Stimulated activated CD8-positive, alpha-beta memory T cell treated with anti-CD3 and anti-CD28 coated beads, Interleukin-7, amount 100 ng/mL, for 24 hours (primary cell): ENCODE measurements at places on chromosomes 11 and 22.

DNA sequence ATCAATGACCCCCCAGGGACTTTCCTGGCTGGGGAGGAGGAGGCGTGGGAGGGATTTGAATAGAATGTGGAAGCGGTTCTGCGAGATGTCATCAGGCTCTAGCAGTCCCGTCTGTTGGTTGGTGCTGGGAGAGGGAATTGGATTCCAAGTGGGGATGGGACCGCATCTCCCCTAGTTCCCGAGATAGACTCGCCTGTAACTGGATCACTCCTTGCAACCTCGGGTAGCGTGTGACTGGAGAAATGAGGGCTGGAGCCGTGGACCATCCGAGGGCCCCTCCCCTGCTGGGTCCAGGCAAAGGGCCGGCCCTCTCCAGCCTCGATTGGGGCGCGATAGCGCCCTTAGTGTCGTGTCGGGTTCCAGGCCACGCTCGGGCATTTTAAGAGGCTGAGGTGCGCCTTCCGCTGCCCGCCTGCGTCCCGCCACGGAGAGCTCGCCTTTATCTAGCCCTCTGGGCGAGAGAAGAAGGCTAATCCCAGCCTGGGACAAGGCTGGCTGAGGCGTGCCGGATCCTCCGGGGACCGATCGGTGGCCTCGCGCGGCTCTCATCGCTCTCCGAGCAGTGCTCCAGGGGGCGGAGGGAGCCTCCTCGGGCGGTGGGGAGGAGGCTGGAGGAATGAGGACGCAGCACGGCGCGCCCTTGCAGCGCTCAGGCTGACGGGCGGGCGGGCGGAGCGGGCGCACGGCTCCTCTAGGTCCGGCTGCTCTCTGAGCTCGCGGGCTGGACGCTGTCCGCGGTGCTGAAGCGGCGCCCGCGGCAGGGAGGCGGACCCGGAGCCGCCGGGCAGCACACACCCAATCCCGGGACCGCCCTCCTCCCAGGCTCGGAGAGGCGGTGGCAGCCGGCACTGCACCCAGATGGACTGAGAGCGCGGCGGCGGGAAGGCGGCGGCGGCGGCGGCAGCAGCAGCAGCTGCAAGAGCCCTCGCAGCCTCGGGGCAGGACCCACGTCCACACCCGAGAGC is 107.8 kb downstream of the OSBP2 start:
- DNase-seq, result peak; percentile 32

DNA sequence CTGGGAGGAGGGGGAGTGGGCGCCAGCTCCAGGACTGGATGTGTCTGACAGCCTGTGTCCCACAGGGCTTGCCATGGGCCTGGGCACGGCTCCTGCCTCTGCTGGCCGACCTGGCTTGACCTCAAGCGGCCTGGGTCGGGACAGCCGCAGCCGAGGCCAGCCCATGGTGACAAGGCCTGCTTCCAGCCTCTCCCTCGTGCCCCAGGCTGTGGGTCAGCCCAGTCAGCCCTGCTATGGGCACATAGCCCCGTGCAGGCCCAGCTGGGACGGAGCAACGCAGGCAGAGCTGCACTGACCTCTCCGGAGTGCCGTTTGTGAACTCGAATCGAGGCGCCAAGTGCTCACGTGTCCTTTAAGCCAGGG is 17.9 kb downstream of the OSBPL5 start:
- DNase-seq, result no peak

DNA sequence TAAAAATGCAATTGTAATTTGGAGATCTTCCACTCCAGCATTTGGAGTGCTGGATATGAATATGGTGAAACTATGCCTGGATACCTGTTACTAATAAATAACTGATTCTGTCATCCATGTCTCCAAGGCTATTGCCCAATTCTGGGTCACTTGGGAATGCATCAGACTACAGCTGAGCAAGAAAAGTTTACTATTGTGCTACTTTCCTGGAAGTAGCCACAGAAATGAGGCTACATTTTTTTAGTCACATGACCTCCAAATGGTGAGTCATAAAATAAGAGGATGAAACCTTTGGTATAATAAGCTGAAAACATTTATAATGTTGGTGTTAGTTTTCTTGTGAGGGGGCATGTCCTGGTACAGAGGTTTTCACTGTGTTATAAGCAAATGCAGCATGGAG is 44.4 kb downstream of the DCDC1 start:
- DNase-seq, result no peak

DNA sequence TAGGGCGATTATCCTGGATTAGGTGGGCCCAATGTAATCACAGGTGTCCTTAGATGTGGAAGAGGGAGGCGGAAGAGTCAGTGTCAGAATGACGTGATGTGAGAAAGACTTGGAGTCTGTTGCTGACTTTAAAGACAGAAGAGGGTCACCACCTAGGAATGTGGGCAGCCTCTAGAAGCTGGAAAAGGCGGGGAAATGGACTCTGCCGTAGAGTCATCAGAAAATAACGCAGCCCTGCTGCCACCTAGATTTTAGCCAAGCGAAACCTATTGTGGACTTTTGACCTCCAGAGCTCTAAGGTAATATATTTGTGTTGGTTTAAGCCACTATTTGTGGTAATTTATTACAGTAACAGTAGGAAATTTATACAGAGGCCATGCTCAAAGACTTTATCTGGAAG is 4.8 kb downstream of the DDX10 start:
- no peak for DNase-seq

- no peak for DNase-seq
Measured at GRCh38 chr22:17369439-17370025, at the start of gene CECR2. Gene CECR2, plus strand, starts transcription at chr22:17369460. Its CDS starts 324 bp downstream, at chr22:17369784.

GRCh38 chr11:123603666-123604065 is 50.8 kb downstream of the SCN3B start:
- no peak for DNase-seq

DNA sequence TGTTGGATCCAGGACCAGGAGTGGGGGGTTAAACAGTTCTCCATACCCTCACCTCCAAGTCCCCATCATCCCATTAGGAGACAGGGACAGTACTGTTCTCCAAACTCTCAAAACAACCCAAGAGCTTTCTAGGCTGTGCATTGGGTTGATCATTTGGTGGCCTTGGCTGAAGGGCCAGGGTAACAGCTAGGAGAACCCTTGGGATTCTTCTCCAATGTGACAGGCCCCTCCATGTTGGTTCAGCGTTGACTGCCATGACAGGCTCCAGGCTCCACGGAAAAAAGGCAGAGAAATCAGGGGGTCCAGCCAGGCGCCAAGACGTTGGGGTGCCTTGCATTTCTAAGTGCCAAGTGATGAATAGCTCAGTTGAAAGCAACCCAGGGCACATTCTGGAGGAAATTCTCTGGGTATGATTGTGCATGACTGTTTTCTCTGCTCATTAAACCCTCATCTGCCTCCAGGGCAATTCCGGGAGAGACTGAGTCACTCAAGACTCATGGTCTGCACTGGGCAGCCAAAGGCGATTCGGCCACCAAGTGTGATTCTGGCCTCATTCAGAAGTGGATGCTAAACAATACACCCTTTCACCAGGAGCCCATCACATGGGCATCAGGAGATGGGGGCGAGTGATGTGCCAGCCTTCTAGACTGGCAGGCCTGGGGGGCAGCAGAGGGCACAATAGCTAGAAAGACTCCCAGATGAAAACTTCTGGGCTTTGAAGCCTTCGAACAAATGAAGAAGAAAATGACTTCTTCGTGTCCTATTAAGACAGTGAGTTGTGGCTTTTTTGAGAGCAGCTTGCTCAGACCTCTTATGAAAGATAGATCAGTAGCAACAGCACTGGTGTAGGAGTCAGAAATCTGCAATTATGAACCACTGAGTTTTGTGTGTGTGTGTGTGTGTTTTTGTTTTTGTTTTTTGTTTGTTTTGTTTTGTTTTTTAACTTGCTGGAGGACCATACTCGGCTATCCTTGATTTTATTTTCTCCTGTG is 27.7 kb downstream of the CD44 start:
- DNase-seq, result no peak

DNA sequence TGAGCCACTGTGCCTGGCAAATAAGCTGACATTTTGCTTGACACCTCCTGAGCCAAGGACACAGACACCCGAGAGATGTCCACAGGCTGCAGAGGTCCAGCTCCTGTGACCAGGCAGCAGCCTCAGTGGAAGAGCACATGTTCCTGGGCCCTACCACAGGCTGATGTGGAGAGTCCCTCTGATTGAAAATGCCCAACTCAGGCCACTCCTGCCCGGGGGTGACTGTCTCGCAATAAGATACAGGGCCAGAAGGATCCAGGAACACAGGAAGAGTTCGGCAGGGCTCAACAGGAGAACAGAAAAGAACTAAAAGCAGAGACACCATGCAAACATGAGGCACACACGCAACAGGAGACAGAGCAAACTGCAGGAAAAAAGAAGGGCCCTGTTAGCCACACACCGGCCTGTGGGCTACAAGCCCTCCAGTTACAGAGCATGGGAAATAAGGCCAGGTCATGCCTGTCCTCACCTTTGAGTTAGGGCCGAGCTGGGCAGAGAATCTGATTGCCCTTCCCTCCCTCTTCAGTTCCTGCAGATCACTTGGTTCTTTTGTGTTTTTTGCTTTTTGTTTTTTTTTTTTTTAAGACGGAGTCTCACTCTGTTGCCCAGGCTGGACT is 28.3 kb upstream of the MALAT1 start:
- DNase-seq, result no peak

DNA sequence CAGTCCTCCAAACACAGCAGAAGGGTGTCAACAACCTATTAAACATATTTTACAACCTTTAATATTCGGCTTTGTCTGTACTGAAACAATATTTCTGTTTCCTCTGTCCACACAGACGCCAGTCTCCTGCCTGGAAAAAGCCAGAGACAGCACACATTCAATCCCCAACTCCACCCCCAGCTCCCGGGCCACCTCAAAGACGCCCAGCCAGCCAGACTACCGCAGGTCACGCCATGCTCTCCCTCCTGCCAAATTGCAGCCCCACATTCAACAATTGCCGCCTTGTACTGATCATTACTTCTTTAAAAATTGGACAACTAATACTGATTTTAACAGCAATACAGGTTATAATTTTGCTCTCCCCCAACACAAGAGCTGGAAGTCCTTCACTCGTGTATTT is 1.2 kb downstream of the SERGEF start:
- DNase-seq, result no peak

DNA sequence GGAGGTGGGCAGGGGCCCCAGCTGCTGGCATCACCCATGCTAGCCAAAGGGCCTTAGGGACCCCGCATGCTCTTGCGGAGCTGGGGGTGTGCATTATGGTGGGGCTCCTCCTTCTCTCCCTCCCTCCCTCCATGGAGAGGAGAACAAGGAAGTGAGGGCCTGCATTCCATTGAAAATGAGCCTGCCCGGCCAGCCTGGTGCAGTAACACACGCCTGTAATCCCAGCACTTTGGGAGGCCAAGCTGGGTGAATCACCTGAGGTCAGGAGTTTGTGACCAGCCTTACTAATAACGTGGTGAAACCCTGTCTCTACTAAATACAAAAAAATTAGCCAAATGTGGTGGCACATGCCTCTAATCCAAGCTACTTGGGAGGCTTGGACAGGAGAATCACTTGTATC is 22.4 kb downstream of the SNAP29 start:
- DNase-seq, result no peak

- no peak for DNase-seq
Measured at GRCh38 chr11:71164186-71164585, 88.2 kb downstream of the SHANK2 start.

- no peak for DNase-seq
Measured at GRCh38 chr22:25623310-25623734, 58.8 kb downstream of the GRK3 start.

GRCh38 chr22:48227341-48228018 is 1465.0 kb downstream of the TBC1D22A start:
- DNase-seq, result no peak

DNA sequence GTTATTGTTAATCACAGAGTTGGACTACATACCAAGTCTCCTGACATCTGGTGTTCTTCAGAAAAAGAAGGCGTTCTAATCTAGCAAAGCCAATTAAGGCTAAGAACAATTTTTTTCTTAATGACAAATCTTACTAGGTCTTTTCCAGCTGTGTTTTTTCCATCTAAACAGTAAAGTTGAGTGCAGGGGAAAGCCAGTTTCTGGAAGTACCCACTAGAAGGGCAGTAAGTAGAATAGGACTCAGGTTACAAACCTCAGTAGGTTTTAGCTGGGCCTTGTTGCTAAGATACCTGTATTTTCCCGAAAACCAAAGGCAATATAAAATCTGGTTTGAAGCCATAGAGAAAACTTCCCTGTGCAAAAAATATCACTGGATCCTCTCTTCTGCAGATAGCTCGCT is 351.9 kb downstream of the ETS1 start:
- no peak for DNase-seq

DNA sequence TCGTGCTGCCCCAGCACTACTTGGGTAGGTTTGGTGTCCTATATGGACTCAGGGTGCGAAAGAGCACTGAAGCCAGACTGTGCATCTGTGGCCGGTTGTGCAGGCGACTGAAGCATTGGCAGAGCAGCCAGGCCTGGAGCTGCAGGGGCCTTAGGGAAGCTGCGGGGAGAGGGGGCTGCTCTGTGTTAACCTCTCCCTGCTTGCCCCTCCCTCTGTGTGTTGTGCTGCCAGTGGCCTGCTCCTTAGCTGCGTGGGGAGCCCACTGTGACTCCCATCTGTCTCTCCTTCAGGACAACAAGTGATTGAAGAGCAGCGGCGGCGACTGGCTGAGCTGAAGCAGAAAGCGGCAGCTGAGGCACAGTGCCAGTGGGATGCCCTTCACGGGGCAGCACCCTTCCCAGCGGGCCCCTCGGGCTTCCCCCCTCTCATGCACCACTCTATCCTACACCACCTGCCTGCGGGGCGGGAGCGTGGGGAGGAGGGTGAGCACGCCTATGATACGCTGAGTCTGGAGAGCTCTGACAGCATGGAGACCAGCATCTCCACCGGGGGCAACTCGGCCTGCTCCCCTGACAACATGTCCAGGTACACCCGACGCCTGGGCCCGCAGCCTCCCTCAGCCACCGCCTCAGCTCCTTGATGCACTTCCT is 34.3 kb downstream of the TREH start:
- DNase-seq, result no peak

- no peak for DNase-seq
Measured at GRCh38 chr11:92311616-92312449, 87.2 kb downstream of the FAT3 start.

- no peak for DNase-seq
Measured at GRCh38 chr11:82889133-82890001, 10.9 kb downstream of the PRCP start.

- no peak for DNase-seq
Measured at GRCh38 chr11:8357891-8358566, 94.4 kb upstream of the LMO1 start.

- DNase-seq, result no peak
Measured at GRCh38 chr11:6646918-6647679, 8.5 kb downstream of the DCHS1 start.

DNA sequence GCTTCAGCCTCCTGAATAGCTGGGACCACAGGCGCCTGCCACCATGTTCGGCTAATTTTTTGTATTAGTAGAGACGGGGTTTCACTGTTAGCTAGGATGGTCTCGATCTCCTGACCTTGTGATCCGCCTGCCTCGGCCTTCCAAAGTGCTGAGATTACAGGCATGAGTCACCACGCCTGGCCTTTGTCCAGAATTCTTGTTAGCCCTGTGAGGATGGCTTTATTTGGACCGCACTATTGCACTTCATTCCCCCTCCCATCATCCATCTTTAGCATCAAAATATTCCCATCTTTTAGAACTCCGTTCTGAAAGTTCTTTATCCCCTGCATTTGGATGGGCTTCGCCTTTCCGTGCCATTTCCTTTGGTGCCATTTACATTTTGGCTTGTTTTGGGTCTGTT is 2.6 kb downstream of the SAMM50 start:
- no peak for DNase-seq
